ENCODE measurements at places on chromosomes 2 and 18. TPM values are rescaled to one million over a fixed set of nuclear protein-coding genes. Genes with fewer than 3 reads are reported as not detected.

Gene CCDC74B
- total RNA-seq = 15.4 TPM

Gene GDF7
- 24.3 TPM for total RNA-seq

Gene NEURL3
- total RNA-seq = 2.5 TPM

Gene ONECUT2
- total RNA-seq = 6.8 TPM

Gene MTHFD2
- total RNA-seq = 73.5 TPM
